Brain pericyte (primary cell): ENCODE measurements at places on chromosomes 4 and X.

- DNase-seq: no peak
These were observed 235.5 kb upstream of the DIAPH2 start for GRCh38 chrX:96449191-96449590.

GRCh38 chrX:136417806-136418205 is 69.9 kb upstream of the BRS3 start:
- no peak for DNase-seq

- DNase-seq: no peak
These were observed 75.4 kb downstream of the AR start for GRCh38 chrX:67619253-67619652.

DNA sequence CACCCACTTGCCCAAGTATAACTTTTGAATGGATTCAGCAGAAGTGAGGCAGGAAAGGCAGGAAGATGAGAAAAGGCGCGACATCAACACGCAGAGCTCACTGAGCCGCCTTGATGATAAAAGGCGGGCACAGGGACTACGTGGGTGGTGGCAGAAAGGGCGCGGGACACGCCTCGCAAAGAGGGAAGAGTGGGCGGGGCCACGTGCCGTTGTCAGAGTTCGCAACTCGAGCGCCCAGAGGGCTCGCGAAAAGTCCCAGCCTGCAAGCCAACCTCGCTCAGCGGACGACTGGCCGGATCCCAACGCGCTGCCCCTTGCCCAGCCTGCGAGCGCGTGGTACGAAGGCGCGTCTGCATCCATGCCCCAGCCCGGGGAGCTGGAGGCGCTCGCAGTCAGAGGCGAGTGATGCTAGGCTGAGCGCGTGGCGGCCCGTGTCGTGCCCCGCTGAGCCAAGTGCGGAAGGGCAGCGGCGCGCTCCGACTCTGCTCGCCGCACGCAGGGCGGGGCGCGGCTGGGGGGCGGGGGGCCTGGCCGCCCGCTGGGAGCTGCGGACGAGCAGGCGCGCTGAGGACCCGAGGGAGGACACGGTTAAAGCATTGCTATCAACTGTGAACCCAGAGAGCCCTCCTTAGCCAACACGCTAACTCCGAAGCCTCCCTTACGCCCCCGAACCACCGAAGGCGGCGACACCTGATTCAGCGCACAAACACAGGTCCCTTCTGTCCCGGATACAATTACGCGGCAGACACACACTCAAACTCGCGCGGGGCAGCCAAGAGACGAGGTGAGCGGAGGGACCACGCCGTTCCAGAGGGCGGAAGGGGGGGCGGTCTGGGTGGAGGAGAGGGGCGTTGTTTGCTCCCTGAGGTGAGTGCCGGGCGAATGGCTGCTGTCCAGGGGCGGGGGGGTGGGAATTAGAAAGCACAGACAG is at the start of gene UGT8:
TSS of gene UGT8 (plus strand) at position 617 of the 931 bp plus-strand sequence. CDS start 24,074 bp downstream, outside the sequence.
- DNase-seq: no peak

DNA sequence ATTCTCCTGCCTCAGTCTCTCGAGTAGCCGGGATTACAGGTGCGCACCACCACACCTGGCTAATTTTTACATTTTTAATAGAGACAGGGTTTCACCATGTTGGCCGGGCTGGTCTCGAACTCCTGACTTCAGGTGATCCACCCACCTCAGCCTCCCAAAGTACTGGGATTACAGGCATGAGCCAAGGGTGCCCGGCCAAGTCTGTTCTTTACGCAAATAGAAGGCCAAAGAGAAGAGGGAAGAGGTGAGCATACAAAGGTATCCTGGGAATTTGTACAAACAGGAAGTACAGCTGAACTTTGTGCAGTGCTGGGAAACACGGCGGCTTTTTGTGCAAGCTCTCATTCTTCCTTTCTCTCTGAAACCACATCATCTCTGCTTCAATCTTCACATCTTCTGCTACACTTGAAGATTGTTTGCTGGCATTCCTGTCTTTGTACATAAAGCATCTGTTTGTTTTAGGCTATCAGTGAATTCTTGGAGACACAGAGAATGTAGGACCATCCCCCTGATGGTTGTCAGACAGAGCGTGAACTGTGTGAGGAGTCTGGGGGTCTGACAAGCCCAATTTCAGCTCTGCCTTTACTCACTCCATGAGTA is 71.9 kb upstream of the PRSS48 start:
- DNase-seq: no peak

GRCh38 chr4:7607156-7607910 is 172.6 kb upstream of the PSAPL1 start:
- DNase-seq: no peak

- DNase-seq: no peak
These were observed 50.3 kb upstream of the HHIP start for GRCh38 chr4:144595681-144596080.

DNA sequence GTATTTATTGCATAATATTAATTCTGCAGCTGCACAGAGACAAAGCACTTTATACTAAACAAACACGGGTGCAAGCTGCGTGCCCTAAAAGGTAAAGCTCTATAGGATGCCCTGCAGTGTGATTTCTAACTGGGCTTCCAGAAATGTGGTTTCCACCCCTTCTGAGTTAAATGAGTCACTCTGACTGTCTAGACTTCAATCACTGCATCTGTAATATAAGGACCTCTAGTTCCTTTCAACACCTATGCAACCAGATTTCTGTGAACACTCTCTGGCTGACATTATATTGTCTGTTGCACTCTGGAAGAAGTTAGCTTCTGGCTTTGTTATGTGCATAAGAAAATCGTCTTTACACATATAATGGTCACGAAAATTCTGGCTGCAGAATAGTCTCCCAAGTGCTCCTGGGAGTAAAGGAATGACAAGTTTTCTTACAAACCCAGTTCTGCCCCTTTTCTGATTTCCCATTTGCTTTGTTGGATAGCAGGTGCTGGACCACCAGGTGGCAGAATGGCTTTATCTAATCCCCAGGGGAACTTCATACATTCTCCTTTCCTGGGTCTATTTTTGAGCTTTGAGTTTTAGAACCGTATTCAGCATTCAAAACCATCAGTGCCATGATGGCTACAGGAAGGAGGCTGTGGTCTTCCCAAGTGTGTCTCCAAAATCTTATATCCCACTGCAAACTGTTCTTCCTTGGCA is 842.2 kb downstream of the STIM2 start:
- DNase-seq: no peak

GRCh38 chr4:8502836-8503585 is 62.4 kb downstream of the TRMT44 start:
- DNase-seq: no peak

GRCh38 chr4:4792466-4792865 is 67.0 kb upstream of the MSX1 start:
- no peak for DNase-seq

GRCh38 chr4:105147553-105148161 is 981 bp downstream of the TET2 start:
- no peak for DNase-seq

DNA sequence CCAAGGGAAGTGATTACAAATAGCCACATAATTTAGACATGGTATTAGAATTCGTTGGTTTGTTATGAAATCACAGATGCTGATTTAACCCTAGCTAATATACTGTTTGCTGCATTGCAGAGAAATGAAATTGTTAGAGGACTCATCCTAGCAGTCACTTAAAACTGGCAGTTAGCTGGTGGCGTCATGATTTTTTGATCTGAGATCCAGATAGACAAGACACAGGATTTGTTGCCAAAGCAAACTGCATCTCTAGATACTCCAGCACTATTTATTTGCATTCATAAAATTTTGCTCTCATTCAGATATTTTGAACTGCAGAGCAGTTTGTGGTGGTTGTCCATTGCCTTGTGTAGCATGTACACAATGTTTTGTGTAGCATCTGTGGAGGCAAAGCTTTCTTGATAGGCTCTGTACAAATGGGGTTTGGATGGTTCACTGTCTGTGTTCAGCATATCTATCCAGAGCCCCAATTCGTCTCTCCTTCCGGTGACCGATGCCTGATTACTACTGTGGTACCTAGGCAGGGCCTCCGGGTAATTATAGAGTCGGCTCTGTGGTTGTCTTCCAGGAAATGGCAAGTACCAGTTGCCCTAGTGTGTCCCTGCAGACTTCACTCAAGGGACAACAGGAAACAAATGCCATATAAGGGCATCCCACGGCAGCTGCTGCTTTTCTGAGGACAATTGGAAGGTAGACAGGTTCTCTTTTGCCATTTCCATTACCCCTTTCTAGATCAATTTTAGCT is 30.1 kb upstream of the SPARCL1 start:
- DNase-seq: no peak

DNA sequence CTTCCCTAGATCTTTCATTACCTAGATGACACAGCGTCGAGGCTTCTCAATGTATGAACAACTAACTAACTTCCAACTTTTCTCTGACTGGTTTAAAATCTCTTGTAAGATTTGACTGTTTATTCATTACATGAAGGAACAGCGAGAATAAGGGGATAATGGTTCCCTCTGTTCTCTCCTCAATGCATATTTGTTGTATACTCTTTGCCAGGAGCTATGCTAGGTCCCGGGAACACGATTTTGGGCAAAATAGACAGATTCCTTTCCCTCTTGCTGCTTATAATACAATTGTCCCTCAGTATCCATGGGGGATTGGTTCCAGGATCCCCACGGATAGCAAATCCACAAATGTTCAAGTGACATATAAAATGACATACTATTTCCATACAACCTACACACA is 1020.0 kb downstream of the DMD start:
- no peak for DNase-seq

DNA sequence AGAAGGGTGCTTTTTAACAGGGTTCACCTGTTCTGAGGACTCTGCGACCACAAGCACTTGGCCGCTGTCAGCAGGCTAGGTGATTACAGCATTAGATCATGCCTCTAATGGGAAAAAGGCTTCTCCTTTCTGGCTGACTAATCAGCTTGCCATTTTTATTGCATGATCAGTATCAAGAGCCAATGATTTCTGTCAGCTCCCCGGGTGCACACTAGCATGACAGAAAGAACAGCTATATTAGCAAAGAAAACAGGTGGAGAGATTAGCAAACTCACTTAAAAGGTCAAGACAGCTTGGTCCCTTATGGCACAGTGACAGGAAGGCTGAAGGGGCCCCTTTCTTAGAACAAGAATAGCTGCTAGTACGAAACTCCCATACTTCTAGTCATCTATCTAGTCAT is 170.0 kb downstream of the SMIM20 start:
- DNase-seq: no peak

DNA sequence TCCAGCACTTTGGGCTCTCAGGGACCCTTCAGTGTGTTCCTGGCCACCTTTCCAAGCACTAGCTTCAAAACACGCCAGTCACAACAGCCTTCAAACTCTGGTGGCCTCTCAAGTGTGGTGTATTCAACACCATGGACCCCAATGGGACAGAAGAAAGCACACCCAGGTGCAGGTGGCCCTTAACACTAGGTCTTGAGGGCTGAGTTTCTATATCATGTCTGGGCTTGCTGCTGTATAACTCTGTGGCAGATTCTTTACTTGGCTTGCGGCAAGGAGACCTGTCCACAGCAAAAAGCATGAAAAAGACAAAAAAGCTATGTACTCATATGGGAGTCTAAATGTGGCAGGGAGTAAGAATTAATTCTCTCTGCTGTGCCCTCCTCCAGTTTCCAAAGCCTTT is 23.1 kb downstream of the MSL3 start:
- no peak for DNase-seq

- no peak for DNase-seq
These were observed 13.4 kb upstream of the CHRNA9 start for GRCh38 chr4:40321574-40322275.

GRCh38 chrX:3811331-3812311 is 98.2 kb upstream of the PRKX start:
- DNase-seq: no peak

- DNase-seq: no peak
These were observed 28.7 kb downstream of the RS1 start for GRCh38 chrX:18643243-18643642.

- DNase-seq: no peak
These were observed 15.1 kb downstream of the TEC start for GRCh38 chr4:48254381-48255071.

DNA sequence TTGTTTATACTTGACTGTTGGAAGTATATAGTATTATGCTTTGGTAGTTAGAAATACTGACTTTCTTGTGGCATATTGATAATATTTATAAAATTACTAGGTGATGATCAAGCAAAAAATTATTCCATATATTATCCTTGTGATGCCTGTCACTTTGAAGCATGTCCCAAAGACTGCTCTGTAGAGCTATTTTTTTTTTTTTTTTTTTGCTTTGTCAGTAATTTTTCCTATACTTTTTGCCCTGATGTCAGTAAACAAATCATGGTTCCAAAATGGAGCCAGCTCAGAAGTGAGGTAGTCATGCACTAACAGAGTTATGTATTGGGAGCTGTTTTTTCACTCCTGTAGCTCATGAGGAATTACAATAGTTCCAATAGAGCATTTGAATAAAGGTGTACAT is 11.2 kb downstream of the WWC2 start:
- DNase-seq: no peak

DNA sequence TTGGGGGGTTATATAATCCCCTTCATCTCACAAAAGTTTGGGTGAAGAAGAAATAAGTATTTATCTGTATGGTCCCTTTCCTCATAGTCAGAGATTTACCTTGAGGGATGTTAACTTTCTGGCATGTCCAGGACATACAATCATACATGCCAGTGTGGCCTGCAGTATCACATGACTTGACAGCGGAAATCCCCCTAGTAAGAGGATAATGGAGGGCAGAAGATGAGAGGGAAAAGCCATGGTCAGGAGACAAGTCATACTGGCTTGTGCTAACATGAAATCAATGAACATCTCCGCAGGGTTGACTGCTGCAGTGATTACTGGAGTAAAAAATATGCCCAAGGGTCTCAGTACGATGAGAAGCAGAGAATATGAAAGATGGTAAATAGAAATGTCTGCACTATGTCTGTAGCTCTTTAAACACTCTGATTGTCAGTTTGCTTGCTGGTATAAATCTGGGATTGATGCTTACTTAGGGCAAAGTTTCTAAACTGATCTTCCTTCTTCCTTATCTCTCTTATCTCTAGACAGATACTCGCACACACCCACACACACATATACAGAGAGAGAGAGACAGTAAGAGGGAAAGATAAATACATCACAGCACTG is 1385.6 kb upstream of the ADGRL3 start:
- no peak for DNase-seq

DNA sequence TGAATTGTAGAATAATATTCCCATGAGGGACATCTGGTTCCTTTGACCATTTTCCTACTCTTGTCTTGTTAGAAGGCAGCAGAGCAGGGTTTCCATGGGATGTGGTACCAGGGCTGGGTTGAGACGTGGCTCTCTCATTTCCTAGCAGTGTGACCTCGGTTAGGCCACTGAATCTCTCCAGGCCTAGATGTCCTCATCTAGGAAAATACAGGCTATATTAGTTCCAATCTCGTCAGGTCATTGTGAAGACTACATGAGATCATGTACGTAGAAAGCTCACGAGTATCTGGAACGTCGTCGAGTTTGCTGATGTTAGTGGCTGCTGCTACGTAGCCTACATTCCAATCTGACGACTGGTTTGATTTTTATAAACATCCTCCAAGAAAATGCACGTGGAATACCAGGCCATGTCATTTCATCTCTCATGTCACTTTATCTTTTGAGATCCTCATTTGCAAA is 278.2 kb upstream of the GATB start:
- DNase-seq: no peak
